ENCODE measurements at places on chromosomes 2 and 18.

DNA sequence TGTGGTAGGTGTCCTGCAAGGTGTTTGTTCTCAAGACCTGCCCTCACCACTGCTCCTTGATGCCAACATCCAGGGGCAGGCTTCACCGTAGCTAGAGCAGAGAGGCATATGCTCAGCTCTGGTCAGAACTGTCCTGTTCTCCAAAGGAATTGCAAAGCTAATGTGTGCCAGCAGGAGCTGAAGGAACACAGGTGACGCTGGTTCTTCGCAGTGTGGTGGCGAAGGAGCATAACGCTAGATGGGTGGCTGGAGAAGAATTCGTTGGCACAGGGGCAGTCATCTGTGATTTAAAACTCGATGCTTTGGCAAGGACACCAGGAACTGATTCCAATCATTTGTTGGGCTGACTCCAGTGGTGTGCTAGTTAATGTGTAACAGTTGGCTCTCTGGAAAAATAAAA lies 11.4 kb upstream of the PER2 start:
- no peak for DNase-seq

GRCh38 chr18:24600076-24600654 lies 139.7 kb downstream of the HRH4 start:
- peak; percentile 75 for DNase-seq

DNA sequence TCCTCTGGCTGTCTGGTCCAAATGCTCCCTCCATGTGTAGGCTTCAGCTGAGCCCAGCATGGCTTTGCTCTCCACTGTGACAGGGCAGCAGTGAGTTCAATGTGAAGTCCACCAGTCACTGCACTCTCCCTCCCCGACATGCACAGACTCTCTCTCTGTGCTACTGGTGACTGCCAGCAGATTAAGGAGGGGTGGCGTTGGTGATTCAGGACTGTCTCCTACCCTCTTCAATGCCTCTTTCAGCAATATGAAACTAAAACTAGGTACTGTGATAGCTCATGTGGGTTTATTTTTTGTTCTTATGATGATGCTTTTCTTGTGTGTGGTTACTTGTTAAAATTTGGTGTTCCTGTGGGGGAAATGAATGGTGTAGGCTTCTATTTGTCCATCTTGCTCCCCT lies 201.0 kb upstream of the RBMS1 start:
- no peak for DNase-seq

- DNase-seq, result no peak
Measured at GRCh38 chr2:120034621-120035020, 21.7 kb downstream of the EPB41L5 start.

- DNase-seq, result no peak
Measured at GRCh38 chr18:2538236-2538635, 33.1 kb downstream of the METTL4 start.

- DNase-seq, result peak; percentile 89
Measured at GRCh38 chr2:61978522-61978921, 73.0 kb downstream of the COMMD1 start.

GRCh38 chr2:175063741-175064140 lies 58.6 kb upstream of the CHN1 start:
- no peak for DNase-seq

GRCh38 chr2:26679867-26680266 lies 12.7 kb upstream of the KCNK3 start:
- DNase-seq, result peak; percentile 78

DNA sequence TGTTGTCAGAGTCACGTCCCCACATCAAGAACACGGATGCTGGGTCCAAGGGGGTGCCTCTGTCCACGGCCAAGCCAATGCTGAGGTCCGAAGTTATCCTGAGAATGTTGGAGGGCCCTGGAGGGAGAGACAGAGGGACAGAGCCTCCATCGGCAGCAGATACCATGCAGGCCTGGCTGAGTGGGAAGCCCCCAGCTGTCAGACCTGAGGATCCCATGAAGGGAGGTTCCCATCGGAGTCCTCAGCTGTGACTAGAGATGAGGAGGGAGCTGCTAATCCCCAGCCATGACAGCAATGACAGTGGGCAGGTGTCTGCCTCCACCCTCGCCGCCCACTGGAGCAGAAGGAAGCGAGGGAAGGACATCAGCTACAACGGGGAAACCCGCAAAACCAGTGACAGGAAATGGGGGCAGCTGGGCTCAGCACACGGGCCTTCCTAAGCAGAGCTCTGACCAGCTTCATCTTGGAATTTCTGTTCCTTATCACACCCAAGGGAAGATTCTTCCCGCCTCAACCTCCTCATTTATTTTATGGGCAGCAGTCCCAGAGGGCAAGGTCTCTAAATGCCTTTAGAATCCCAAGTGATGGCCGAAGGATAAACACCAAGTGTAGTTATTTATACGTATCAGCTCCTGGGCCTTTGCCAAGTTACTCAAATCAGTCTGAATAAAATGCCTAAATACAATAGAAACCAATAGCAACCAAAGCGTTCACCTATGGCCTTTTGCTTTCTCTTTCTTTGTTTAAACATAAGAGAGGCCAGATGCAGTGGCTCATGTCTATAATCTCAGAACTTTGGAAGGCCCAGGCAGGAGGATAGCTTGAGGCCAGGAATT lies 32.2 kb downstream of the FAM178B start:
- no peak for DNase-seq

DNA sequence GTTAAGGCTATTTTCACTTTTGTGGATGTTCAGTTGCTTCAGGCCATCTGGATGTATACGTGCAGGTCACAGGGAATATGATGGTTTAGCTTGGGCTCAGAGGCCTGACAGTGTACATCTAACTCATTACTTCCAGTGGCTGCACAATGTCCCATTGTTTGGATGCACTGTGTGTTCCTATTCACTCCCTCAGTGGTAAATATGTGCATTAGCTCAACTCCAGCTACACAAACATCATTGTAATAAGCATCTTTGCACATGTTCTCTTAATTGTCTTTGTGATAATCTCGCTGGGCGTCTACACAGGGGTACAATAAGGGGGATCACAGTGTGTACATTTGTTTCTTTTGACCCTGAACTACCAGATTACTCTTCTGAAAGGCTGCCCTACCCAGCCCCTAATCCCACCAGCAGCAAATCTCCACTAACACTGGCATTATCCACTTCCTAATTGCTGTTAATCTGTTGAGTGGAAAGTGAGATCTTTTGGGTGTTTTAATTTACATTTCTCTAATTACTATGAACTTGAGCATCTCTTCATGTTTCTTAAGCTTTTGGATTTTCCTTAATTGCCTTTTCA lies 56.1 kb upstream of the POLE4 start:
- no peak for DNase-seq

- DNase-seq, result no peak
Measured at GRCh38 chr2:210561475-210561874, 5.1 kb downstream of the CPS1 start.

GRCh38 chr2:61959381-61960293 lies 54.2 kb downstream of the COMMD1 start:
- DNase-seq, result peak; percentile 9

DNA sequence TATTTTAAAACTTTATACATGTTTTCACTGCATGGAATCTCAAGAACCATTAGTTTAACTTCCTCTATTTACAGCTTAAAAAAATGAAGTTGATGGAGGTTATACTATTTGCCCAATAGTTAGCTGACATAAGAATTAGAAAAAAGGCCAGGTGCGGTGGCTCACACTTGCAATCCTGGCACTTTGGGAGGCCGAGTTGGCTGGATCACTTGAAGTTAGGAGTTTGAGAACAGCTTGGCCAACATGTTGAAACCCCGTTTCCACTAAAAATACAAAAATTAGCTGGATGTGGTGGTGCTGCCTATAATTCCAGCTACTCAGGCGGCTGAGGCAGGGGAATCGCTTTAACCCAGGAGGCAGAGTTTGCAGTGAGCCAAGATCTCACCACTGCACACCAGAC lies 125.1 kb upstream of the CDH19 start:
- DNase-seq, result no peak

DNA sequence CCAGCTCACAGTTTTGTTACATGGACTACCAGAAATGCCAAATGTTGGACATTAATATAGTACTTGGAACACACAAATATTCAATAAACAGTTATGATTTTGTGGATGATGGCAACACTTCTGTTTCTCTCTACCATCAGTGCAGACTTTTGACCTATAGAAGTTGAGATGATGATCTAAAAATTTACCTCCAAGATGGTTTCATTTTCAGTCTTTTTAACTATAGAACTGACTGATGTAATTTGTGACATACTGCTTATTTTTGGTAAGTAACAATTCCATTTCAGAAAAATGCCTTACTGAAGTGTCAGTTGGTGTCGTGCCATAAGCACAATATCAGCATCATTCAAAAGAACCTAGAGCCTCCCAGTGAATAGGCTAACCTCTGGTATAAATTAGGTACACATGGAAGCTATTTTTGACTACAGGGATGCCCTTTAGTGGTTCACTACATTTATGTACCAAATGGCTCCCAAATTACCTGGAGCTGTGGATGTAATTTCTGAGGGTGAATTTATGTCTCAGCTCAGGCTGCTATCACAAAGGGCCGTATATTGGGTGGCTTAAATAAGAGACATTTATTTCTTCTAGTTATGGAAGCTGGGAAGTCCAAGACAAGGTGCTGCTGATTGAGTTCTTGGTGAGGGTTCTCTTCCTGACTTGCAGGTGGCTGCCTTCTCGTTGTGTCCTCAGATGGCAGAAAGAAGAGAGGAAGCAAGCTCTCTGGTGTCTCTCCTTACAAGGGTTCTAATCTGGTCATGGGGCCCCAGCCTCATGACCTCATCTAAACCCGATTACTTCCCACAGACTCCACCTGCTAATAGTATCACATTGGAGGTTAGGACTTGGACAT lies 66.5 kb downstream of the ALPK2 start:
- no peak for DNase-seq

- DNase-seq, result no peak
Measured at GRCh38 chr2:85344356-85344954, 9.9 kb downstream of the RETSAT start.

DNA sequence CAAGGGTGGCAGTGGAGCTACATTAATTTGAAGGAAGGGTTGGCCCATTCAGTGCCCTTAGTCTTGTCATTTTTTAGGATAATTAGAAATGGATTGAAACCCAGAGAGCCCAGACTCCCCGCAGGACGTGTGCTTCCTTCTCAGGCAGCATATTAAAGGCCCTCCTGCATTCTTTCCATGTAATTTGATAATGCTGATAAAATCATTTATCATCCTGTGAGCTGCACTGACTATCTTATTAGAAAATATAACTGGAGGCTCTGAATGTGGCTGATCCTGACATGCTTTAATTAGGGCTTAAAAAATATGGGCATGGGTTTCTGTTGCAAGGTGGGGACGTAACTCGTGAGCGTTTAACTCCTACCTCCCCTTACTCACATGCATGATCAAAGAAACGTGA lies 148.1 kb downstream of the ACKR3 start:
- DNase-seq, result no peak

- no peak for DNase-seq
Measured at GRCh38 chr2:212364112-212364985, 174.3 kb downstream of the ERBB4 start.

DNA sequence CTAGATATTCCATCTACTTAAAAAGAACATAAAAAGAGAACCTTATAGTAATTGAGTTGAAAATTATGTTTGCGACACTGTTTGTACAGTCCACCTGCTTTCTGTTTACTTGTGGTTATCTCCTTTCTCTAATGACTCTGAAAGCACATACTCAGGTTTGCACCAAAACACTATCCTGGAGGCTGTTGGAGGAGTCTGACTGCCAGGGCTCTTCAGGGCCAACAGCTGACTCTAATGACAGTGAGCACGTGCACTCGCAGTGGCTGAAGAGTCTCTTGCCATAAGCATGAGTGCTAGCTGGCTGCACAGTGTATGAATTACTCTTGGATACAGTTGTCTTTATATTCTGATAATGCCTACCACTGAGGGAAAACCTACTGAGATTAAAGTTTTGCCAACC lies 16.7 kb upstream of the GLS start:
- no peak for DNase-seq
